ENCODE measurements at places on chromosomes 5 and 9.
A peak's percentile ranks its signal among the peaks of the same experiment; 100 is the strongest.

- DNase-seq: no peak
Observed at GRCh38 chr5:133205204-133205603, 153.4 kb downstream of the HSPA4 start.

DNA sequence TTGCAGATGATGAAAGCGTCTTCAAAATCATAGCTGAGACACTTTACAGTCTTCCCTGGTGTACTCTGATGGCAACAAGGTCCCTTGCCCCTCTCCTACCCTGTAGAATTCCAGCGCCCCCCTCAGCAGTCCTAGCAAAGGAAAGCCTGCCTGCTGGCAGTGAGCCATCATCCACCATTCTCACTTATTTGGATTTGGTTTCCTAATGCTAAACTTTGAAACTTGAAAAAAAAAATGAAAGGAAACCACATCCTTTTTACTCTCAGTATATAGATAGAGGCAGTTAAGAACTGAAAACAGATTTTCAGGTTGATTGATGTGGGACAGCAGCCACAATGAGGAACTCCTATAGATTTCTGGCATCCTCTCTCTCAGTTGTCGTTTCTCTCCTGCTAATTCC lies at the start of gene GZMA:
Gene GZMA (plus strand): TSS at position 299 of the 400 bp plus-strand sequence. CDS start 37 bp downstream, at position 336.
- DNase-seq: no peak

- DNase-seq: peak; percentile 45
Observed at GRCh38 chr9:129983891-129984290, 59.1 kb downstream of the FNBP1 start.

GRCh38 chr5:153485641-153486040 lies 4.8 kb upstream of the GRIA1 start:
- no peak for DNase-seq

DNA sequence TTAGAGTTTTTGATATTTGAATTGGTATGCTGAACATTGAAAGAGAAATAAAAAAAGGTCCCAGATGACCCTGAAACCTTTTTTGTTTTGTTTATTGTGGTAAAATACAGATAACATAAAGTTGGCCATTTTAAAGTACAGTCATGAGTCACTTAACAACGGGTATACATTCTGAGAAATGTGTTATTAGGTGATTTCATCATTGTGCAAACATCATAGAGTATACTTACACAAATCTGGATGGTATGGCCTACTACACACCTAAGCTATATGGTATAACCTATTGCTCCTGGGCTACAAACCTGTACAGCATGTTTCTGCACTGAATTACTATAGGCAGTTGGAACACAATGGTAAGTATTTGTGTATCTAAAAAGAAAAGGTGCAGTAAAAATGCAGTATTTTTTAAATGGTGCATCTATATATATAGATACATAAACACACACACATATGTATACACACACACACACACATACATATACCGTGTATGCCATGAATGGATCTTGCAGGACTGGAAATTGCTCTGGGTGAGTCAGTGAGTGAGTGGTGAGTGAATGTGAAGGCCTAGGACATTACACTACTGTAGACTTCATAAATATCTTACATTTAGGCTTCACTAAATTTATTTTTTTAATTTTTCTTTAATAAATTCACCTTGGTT lies 31.0 kb downstream of the TTC1 start:
- no peak for DNase-seq
